AG04449 (cell line): ENCODE measurements at places on chromosomes 5 and 9.

DNA sequence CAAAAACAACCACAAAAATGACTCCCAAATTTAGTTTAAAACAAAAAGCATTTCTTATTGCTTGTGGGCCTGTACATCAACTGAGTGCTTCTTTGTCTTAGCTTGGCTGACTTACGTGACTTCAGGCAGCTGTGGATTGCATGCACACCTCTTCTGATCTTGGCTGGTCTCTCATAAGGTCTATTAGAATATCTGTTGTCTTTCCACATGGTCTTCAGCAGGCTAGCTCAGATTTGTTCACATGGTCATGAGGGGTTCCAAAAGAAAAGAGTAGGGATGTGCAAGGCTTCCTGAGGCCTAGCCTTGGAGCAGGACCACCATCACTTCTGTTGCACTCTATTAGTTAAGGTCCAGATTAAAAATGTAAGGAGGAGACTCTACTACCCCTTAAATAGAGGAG, 120.1 kb downstream of the LRRC70 start:
- DNase-seq = no peak

DNA sequence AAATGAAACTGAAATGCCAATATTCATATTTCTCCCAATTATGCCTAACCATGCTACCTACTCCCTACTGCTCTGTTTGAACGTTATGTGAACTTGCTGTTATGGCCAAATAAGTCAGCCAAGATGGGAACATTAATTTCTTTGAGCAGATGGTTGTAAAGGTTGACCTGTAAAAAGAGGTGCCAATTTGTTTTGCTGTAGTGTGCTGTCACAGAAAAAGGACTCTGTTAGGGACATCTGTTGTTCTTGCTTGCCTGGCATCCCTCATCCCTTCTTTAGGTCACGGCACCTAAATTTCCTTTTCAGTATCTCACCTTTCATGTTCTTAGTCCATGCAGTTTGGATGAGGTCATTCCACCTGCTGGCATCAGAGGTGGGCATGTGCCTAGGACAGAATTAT, 35.4 kb downstream of the GDNF start:
- DNase-seq = no peak

DNA sequence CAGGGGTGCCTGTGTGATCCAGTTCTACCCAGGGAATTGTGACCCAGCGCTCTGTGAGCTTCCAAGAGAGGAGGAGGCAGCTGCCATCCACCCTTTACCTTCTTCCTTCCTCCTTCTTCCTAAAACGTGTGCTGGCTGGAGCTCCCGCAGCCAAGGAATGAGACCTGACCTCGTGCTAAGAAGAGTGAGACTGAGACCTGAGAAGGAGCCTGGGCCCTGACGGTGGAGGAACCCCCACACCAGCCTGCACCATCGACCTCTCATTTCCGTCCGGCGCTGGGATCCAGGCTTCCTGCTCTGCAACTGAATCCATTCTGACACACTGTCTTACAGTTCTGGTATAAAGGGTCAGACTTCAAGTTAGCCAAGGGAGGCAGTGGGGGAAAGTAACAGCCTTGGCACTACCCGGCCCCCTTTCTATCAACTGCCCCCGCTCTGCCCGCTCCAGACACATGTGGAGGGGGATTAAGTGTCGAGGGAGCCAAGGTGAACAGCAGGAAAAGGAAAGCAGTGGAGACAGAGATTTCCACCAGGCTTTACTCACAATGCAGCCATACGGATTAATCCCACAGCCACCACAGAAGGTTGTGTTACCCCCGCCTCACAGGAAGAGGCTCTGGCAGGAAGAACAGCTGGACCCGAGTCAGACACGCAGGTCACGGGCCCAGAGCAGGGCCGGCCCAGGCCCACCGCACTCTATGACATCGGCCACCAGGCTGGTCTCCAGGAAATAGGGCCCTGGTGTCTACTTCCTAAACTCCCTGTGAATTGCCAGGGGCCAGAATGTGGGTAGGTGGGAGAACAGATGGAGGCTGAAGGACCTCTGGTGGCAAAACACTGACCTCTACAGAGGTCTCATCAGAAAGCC, 15.8 kb downstream of the MGAT1 start:
- no peak for DNase-seq

GRCh38 chr9:135796784-135797485, 95.0 kb downstream of the KCNT1 start:
- no peak for DNase-seq

DNA sequence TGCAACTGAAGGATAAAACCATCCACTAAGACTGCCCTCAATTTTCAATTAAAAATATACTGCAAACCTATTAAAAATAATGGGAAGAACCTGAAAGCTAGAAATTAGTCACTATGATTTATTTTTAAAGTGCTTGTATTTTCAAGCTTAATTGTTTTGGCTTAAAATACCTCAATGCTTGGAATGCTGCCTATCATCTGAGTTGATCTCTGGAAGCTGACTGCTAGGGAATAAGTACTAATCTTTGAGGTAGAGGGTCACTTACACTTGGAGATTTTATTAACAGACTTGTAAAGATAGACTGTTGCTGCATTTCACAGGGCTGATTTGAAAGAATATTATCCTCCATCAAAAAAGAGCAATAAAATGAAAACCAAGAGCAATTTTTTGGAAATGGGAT, 6.2 kb downstream of the PCSK1 start:
- no peak for DNase-seq

DNA sequence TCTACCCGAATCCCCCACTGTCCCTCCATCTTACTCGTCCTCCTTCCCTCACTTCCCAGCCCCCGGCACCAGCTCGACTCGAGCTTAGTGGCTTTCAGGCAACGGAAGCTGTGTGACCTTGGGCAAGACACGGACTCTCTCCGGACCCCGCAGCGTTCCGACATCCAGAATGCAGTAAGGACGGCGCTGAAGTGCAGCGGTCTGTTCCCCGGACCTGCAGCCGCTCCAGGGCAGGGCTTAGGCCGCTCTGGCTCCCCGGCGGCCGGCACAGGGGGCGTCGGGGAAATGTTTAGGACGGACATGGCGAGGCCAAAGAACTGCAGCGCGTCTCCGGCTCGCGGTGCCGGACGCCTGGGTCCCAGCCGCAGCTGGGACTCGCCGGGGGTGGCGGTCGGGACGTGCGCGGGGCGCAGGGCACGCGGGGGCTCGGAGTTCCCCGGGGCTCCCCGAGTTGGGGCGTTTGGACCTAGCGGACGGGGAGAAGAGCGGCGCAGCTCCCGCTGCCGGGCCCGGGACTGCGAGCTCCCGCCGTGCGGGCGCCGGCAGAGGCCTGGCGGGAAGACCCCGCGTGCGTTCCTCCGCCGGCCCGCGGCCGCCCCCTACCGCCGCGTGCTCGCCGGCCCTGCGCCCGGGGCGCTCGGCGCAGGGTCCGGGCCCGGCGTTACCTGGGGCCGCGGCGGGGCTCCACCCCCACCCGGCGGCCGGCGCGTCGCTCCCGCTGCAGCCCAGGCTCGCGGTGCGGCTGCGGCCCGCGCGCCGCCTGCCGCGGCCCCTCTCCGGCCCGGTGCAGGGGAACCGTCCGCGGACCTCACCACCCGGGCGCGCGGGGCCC, 5.6 kb upstream of the RNF44 start:
- DNase-seq = no peak

GRCh38 chr5:61969347-61969746, 336.7 kb upstream of the KIF2A start:
- no peak for DNase-seq

DNA sequence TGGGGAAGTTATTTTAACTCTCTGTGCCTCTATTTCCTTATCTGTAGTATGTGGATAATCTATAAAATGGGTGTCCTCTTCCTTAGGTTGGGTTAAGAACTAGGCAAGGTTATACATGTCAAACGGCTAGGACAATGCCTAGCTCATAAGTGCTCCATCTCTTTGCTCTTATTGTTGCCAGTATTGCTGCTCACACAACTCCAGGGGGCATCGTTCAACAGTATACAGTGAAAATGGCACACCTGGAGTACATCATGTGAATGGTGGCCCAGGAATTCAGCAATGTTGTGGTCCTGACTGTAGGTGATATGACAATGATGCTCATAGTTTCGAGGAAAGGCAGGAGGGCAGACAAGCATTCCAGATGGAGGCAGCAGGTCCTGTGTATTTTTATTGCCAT, 30.1 kb downstream of the SLIT3 start:
- DNase-seq = no peak

DNA sequence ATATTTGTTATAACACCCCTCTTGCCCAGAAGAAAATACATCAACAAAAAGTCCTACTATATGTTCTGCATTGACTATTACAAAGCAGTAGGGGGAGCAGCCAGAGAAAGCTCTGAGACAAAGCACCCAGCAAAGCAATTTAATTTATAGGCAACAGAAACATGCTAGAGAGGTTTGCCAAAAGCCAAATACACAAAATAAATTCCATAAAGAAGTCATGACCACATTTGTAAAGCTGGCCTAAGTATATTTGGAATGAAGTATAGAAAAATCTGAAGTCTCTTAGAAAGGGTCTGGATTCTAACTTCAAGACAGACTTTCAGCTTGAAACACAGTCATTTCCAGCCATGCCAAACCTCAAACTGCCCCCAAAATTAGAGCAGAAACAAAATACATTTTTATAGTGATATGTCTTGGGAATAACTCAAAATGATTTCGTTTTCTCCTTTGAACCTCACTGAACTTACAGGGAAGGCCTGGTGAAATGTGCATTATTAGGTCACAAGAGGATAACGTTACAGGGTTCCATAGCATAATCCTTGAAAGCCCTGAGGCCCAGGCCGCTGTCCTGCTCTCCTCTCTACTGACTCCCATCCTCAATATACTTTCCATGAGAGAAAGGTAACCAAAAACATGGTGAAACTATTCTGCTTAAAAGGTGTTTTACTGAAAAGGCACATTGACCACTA, 451.8 kb downstream of the RAB3C start:
- peak; percentile 58 for DNase-seq

DNA sequence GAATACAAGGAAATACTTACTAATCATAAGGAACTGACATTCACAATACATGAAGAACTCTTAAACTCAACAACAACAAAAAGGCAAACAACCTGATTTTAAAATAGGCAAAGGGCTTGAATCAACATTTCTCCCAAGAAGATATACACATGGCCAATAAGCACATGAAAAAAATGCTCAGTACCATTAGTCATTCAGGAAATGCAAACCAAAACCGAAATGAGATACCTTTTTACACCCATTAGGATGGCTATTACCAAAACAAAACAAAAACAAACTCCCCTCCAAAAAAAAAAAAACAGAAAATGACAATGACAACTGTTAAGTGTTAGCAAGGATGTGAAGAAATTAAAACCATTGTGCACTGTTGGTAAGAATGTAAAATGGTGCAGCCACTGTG, 104.1 kb upstream of the ZNF462 start:
- no peak for DNase-seq

DNA sequence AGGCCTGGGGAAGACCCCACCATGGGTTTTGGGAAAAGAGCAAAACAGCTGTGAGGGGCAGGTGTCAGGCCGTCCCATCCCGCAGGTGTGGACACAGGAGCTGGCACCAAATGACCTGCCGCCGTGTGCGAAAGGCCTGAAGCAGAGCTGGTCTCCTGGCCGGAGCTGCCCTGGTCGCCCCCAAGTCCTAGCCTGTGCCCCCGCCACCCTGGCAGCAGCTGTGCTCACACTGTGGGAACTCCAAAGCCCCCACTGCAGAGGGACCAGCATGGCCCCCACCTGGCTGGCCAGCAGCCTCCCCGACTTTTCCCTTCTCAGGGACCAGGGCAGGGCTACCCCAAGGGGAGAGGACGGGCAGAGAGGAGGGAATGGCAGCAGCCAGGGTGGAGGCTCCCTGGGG, 88.4 kb downstream of the KCNT1 start:
- DNase-seq = no peak

DNA sequence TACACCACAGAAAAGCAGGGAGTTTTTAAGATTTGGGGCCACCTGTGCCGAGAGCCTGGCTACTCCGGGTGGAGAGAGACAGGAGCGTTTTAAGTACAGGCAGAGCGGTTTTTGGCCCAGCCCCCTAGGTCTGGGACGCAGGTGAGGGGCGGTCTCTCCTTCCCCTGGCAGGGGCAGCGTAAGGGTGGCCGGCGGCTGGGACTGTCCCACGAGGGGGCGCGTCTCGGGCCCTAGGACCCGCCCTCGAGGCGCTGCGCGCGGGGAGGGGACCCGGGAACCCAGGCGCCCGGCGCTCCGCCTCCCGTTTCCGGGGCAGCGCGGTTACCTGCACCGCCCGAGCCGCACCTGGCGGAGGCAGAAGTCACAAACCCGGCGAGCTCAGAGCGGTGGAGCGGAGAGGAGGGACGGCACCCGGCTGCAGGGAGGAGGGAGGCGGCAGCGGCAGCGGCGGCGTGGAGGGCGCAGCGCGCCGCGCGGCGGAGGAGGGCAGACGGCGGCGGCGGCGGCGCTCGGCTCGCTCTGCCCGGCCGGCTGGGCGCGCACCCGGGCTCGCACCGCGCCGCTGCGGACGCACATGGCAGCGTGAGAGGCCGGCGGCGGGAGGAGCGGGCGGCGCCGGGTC, at the start of gene WWC1:
Gene WWC1 (plus strand): TSS at position 304 of the 622 bp plus-strand sequence. CDS start 508 bp downstream, outside the sequence.
- DNase-seq = no peak

- DNase-seq = no peak
Observed at GRCh38 chr5:79547982-79548381, 34.0 kb upstream of the HOMER1 start.

DNA sequence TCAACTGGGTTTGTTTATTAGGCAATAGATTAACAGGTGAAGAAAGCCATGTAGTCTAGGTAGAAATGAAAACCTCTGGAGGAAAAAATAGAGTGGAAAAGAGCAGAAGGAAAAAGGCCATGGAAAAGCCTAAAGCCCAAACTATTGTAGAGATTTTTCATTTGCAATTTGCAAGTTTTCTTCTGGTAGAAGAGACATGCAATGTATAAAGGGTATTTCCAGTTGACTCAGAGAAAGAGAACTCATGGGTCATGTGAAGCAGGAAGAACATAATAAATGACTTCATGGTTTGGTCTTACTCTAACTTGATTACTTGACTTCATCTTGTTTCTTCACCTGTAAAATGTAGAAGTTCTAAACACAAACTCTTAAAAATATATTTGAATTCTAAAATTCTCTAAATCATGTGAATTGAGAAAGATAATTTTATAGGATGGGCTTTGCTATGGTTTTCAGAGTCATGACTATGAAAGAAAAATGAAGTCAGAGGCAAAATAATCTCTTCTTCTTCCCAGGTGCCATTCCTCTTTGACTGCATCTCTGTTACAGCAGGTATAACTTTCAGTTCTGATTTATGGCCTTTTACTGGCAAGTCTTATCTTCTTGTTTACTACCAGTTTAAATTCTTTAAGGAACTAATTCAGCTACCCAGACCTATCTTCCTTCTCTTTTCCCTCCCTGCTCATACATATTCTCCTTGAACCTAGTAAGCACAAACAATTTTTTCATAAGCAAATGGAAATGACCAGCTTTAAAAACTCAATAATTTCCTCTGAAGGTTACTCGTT, 47.7 kb upstream of the TMC1 start:
- DNase-seq = no peak

GRCh38 chr9:97923529-97924108, 1.3 kb upstream of the TRMO start:
- no peak for DNase-seq

DNA sequence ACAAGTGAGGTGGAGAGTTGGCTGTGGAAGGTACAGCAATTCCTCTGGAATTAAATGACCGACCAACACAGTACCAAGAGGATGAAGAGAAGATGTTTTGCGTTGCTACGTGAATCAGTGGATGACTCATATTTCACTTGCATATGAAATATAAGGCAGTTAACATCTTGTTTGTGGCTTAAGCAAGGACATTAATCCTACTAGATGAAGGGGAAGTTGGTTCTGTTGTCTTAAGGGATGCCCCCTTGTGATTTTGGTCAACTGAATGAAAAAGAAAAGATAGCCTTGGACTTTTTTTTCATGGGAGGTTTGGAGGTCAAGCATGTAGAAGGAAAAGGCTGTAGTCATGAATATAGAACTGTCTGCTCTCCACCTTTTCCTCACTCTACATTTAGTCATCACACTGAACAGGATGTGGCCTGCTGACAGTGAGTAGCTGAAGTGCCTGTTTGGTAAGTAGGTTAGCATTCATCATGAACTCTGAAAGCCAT, 33.9 kb downstream of the VLDLR start:
- DNase-seq = peak; percentile 72
